ENCODE measurements at places on chromosomes 6 and 20.
A peak's percentile ranks its signal among the peaks of the same experiment; 100 is the strongest.

GRCh38 chr6:136792095-136792409, 225 bp downstream of the MAP3K5 start:
- no peak for DNase-seq

- DNase-seq, result no peak
Observed at GRCh38 chr6:94357381-94357980, 938.1 kb upstream of the EPHA7 start.

DNA sequence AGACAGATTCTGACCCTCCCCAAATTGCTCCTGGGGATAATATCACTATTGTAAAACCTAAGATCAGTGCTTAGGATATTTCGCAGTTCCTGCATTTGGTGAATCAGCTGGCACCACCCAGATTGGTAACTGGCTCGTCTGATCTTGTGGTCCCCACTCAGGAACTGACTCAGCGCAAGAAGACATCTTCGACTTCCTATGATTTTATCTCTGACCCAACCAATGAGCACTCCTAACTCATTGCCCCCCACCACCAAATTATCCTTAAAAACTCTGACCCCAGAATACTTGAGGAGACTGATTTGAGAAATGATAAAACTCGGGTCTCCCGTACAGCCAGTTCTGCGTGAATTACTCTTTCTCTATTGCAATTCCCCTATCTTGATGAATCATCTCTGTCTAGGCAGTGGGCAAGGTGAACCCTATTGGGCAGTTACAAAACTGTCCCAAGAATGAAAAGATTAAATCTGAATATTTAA, 55.7 kb upstream of the PRND start:
- no peak for DNase-seq

- DNase-seq, result no peak
Observed at GRCh38 chr6:42294759-42295158, 77.1 kb upstream of the MRPS10 start.

- no peak for DNase-seq
Observed at GRCh38 chr6:25965058-25965457, 2.5 kb downstream of the TRIM38 start.

GRCh38 chr6:86407128-86407527, 530.2 kb upstream of the HTR1E start:
- DNase-seq, result no peak

GRCh38 chr6:168160506-168161370, 81.7 kb upstream of the FRMD1 start:
- no peak for DNase-seq

- DNase-seq, result no peak
Observed at GRCh38 chr6:35166116-35166515, 25.0 kb upstream of the TCP11 start.

DNA sequence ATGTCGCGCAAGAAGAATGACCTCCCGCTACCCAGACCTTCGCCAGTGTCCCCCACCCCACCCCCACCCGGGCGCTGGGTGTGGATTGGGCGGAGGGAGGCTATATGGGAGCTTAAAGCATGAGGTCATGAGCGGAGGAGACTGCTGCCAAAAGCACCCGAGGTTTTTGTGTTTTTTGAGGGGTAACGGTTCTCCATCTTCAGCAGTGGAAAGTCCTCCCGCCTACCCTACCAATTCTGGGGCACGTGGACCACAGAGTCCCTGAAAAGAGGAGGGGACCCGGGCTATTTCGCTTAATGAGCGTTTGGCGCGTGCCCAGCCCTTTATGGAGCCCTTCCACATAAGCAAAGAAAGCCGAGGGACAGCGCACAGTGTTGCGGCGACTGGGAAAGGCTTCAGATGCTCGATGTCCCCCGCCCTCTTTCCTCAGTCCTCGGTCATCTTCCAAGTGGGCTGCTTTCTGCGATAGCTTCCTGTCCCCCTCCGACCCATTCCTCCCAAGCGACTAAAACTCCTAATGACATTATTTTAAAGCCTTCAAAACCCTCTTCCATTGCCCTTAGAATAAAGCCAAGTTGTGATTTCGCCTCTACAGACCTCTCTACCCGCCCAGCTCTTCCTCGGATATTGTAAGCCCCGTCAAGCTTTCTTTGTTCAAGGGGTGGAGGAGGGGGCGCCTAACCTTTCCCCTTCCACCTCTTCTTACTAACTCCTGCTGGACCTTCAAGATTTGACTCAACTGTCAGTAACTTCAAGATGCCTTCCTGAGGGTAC, 2.1 kb upstream of the TRERF1 start:
- DNase-seq, result peak; percentile 62
